Common myeloid progenitor, CD34-positive (primary cell): ENCODE measurements at places on chromosomes 3 and 15.

- DNase-seq = no peak
These were observed 78.6 kb downstream of the NEO1 start for GRCh38 chr15:73130830-73131229.

- DNase-seq = no peak
These were observed 13.6 kb upstream of the LACTB start for GRCh38 chr15:63107895-63108546.

- no peak for DNase-seq
These were observed 92.7 kb downstream of the LRRC28 start for GRCh38 chr15:99343881-99344551.

DNA sequence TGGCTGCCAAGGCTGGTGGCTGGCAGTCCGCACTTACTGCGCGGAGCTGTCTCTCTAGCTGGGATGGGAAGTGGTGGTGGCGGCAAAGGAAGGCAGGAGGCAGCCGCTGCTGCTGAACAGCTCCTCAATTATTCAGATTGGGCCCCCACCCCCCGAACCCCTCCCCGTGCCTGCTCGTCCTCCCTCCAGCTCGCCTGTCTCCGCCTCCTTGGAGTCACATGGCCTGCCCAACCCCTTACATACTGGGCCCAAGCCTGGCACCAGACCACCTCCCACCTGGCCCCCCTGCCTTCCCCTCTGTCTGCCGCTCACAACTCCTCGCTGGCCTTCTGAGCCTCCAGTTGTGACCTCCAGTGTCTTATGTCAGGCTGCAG, at the start of gene SLC7A14:
Gene SLC7A14, minus strand, starts transcription at position 139 of the 374 bp plus-strand sequence. CDS start 59,139 bp downstream, outside the sequence.
- no peak for DNase-seq

DNA sequence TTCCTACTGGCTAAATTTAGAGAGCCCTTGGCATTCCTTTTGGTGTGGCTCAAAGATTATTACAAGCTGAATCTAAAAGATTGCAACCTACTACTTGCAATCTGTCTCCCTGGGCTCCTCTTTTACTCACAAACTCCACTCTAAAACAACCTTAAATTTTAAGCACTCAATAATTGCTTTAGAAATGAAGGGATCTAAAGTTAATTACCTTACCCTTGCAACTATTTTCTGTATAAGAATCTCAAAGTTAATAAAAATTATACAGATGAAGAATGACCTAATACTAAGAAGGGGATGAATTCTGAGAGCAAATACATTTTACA, 60.2 kb downstream of the ESYT3 start:
- no peak for DNase-seq

- DNase-seq = no peak
These were observed 46.5 kb upstream of the LIMD1 start for GRCh38 chr3:45547764-45548680.

DNA sequence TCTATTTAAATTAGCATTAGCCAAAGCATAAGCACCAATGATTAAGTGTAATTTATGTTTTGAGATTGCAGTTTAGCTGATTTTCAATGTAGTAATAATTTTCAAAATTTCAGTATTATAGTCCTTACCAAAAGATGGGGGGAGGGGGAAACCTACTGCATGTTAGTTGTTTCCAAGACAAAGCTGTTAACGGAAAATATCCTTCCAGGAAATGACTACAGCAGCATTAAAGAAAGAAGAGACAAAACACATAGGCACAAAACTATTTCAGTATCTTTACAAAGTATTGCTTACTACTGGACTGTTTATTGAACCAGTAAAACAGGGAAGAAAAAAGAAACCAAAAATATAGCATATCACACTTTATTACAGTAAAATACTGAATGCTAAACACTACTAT, 10.5 kb downstream of the BNIP2 start:
- no peak for DNase-seq

DNA sequence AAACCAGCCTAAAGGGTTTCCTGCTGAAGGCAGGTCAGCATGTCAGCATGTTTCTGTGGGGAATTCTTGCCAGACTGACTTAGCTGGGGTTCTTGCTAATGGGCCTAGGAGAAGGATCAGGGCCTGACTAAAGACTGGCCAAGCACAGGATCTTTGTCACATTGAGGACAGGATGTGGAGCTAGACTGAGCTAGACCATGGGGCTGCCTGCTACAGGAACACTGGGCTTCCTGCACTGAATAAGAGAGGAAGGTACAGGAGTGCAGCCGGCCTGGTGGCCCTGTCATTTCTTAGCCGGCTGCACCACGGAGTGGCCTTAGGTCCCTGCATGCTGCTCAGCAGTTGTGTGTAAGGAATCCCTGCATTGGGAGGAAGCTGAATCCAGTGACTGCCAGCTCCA, 68.2 kb downstream of the GABRG3 start:
- DNase-seq = no peak

DNA sequence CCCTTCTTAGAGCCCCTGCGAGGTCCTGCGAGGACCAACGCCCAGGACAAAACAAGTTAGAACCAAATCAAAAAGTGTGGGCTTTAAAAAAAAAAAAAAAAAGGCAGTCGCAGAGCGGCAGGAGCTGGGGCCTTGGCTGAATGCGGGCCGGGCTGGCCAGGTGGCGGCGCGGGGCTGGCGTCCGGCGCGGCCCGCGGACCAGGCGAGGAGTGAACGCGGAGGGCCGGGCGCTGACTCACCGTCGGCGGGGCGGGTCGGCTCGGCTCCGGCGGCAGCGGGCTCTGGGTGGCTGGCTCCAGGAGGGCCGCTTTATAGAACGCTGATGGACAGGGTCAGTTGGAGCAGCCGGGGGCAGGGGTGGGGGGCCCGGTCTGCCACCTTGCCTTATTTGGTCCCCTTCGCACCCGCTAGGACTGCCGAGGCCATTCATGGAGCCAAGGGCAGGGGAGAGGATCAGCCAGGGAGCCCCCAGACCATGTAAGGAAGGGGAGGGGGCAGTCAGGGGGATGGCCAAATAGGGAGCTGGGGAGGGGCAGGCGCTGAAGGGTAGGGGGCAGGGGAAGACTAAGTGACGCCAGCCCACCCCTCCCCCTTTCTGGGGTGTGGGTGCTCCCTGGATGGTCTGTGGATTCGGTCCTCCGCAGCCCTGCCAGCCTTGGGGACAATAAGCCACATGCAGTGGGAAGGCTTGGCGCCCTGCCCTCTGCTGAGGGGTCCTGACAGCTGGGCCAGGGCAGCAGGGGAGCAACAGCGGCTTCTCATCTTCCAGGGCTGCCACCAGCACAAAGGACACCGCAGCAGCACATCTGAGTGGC, at the start of gene ACTC1:
Gene ACTC1, minus strand, starts transcription at position 283 of the 815 bp plus-strand sequence. CDS start 741 bp downstream, outside the sequence.
- peak; percentile 10 for DNase-seq
